Breast epithelium (tissue), 4 donors: ENCODE measurements at places on chromosomes 16 and 17.

GRCh38 chr17:8146381-8147140 lies 5.6 kb downstream of the PER1 start:
- no peaks in the 10 kb centered on the region for H3K27me3 ChIP-seq
- no peak overlapping the region for H3K4me3 ChIP-seq
- H3K4me1 ChIP-seq: peaks cover 6% of the 10 kb centered on the region
- peaks cover 53% of the 10 kb centered on the region for H3K36me3 ChIP-seq
- H3K27ac ChIP-seq: peak overlapping the region; percentile 99

DNA sequence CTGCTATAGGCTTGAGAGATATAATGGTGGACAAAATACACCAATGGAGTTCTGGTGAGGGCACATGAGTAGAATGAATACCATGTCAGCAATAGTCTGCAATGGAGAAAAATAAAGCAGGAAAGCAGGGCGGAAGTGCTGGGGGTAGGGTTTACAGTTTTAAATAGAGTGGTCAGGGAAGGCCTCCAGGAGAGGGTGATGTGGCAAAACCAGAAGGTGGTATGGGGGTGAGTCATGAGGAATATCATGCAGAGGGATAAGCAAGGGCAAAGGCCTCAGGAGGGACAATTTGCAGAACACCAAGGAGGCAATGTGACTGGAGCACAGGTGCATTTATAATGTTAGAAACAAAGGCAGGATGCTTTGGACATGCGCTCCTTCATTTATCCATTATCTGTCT lies 102.0 kb downstream of the ITFG1 start:
- no peak overlapping the region for H3K27ac ChIP-seq
- H3K4me1 ChIP-seq: no peaks in the 10 kb centered on the region
- H3K4me3 ChIP-seq: no peak overlapping the region
- DNase-seq: no peak
- H3K36me3 ChIP-seq: no peaks in the 10 kb centered on the region
- H3K27me3 ChIP-seq: no peaks in the 10 kb centered on the region

GRCh38 chr16:78577630-78578029 lies 478.2 kb downstream of the WWOX start:
- no peak for DNase-seq
- no peak overlapping the region for H3K27ac ChIP-seq
- no peaks in the 10 kb centered on the region for H3K4me1 ChIP-seq
- no peak overlapping the region for H3K4me3 ChIP-seq
- no peaks in the 10 kb centered on the region for H3K36me3 ChIP-seq

- no peak for DNase-seq
- no peaks in the 10 kb centered on the region for H3K4me1 ChIP-seq
- no peaks in the 10 kb centered on the region for H3K36me3 ChIP-seq
- no peaks in the 10 kb centered on the region for H3K27me3 ChIP-seq
Measured at GRCh38 chr17:7711051-7711755, 6.2 kb downstream of the EFNB3 start.

DNA sequence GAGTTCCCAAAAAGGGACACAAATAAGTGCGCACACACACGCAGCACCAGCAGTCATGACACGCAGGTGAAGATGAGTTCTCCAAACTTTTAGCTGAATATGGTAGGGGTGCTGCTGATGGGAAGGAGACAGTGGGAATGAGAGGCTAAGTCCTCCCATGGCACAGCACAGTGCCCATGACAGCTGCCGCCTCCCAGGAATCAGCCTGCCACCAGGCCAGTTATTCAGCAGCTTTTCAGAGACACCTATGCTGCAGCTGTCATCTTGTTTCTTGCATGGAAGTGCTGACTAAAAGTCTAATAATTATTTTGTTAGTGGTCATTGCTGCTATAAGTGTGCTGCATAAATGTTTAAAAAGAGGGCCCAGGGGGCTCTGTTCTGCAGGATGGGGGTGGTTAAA lies 12.2 kb downstream of the WFIKKN2 start:
- no peak for DNase-seq
- no peak overlapping the region for H3K27ac ChIP-seq
- H3K4me3 ChIP-seq: no peak overlapping the region
- no peaks in the 10 kb centered on the region for H3K36me3 ChIP-seq

DNA sequence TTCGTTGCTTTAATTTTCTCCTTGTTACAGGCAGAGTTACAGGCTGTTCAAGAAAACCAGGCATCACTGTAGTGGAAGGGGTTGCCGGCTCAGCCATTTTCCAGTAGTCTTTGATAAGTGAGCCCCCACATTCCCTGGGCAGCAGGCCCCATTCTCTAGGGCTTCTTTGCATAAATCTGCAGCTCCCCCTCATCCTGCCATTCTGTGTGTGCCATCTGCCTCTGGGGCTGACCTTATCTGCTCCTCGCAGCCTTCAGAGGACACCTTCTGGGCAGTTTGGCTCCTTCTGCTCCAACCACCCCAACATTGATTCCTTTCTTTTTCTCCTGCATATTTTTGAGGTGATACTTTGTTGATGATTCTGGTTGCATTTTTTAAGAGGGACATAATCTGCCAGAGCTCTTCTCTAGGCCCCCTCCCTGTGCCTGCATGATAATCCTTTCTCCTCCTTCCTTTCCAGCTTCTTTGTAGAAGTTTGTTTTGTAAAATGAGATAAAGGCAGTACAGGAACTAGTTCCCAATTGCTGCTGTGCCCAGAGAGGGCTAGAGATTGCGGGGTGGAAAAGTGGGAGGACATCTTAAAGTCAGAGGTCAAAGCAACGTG lies 17.1 kb downstream of the RND2 start:
- H3K27ac ChIP-seq: no peak overlapping the region
- no peaks in the 10 kb centered on the region for H3K27me3 ChIP-seq
- H3K4me1 ChIP-seq: no peaks in the 10 kb centered on the region
- DNase-seq: no peak
- no peaks in the 10 kb centered on the region for H3K36me3 ChIP-seq
- no peak overlapping the region for H3K4me3 ChIP-seq

GRCh38 chr17:59753522-59754467 lies 46.3 kb downstream of the VMP1 start:
- H3K4me3 ChIP-seq: no peak overlapping the region
- no peaks in the 10 kb centered on the region for H3K4me1 ChIP-seq
- DNase-seq: no peak
- no peaks in the 10 kb centered on the region for H3K36me3 ChIP-seq
- no peaks in the 10 kb centered on the region for H3K27me3 ChIP-seq

DNA sequence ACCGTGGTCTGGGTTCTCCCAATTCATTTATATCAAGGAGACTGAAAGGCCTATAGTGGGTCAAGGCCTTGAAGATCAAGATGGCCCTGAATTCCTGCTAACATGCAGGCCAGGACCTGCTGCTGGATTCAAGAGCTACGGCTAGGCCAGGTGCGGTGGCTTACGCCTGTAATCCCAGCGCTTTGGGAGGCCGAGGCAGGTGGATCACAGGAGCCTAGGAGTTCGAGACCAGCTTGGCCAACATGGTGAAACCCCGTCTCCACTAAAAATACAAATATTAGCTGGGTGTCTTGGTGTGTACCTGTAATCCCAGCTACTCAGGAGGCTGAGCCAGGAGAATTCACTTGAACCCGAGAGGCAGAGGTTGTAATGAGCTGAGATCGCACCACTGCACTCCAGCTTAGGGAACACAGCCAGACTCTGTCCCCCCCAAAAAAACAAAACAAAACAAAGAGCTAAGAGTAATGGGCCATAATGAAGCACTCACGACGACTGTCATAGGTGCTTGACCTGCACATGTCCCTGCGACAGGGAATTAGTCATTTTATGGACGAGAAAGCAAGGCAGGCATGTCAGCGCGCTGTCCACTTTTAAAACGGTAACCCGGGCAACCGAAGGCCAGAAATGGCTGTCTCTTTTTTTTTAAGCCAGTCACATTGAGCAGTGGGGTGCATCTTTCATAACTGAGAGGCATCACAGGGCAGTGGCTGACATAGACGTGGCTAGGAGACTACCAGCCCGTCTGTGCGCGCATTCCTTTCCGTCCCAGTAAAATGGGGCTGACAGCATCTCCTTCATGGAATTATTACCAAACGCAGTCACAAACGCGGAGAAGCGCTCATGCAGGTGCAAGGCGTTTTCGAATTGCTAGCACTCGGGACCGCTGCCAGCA lies 1.0 kb upstream of the FBRS start:
- peak overlapping the region; percentile 79 for H3K4me3 ChIP-seq
- H3K4me1 ChIP-seq: peaks cover 5% of the 10 kb centered on the region
- DNase-seq: no peak
- H3K36me3 ChIP-seq: no peaks in the 10 kb centered on the region
- H3K27ac ChIP-seq: peak overlapping the region; percentile 97
- no peaks in the 10 kb centered on the region for H3K27me3 ChIP-seq

GRCh38 chr17:77618731-77619130 lies 339.8 kb upstream of the TNRC6C start:
- no peaks in the 10 kb centered on the region for H3K4me1 ChIP-seq
- DNase-seq: no peak
- no peak overlapping the region for H3K27ac ChIP-seq
- H3K4me3 ChIP-seq: no peak overlapping the region
- H3K36me3 ChIP-seq: no peaks in the 10 kb centered on the region

DNA sequence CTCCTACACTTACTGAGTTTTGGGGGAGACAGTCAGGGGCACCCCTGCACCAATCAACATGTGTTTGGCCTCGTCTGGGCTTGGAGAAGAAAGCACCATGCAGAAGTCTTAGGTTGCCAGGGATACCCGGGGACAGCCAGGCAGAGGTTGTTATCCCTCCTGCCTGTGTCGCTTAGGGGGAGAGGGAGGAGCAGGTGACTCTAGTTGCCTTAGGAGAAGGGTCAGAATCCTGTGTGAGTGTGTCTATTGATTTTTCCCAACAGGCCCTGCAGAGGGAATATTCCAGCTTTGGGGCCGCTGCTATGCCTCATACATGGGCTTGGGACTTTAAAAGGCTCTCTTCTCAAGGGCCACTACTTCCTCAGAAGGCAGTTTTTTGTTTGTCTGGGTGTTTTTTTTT lies 89.1 kb downstream of the RGS9 start:
- H3K27ac ChIP-seq: no peak overlapping the region
- H3K4me3 ChIP-seq: no peak overlapping the region
- H3K27me3 ChIP-seq: no peaks in the 10 kb centered on the region
- no peaks in the 10 kb centered on the region for H3K4me1 ChIP-seq
- H3K36me3 ChIP-seq: no peaks in the 10 kb centered on the region

GRCh38 chr17:56908001-56908542 lies 5.8 kb downstream of the TRIM25 start:
- no peaks in the 10 kb centered on the region for H3K27me3 ChIP-seq
- no peak for DNase-seq
- peaks cover 10% of the 10 kb centered on the region for H3K36me3 ChIP-seq
- peaks cover 5% of the 10 kb centered on the region for H3K4me1 ChIP-seq
- H3K4me3 ChIP-seq: no peak overlapping the region

GRCh38 chr17:68871447-68871846 lies 83.7 kb downstream of the ABCA8 start:
- no peaks in the 10 kb centered on the region for H3K27me3 ChIP-seq
- H3K4me1 ChIP-seq: no peaks in the 10 kb centered on the region
- DNase-seq: no peak

GRCh38 chr17:78411241-78411857 lies 32.9 kb downstream of the PGS1 start:
- H3K4me3 ChIP-seq: no peak overlapping the region
- no peaks in the 10 kb centered on the region for H3K36me3 ChIP-seq
- no peaks in the 10 kb centered on the region for H3K27me3 ChIP-seq

DNA sequence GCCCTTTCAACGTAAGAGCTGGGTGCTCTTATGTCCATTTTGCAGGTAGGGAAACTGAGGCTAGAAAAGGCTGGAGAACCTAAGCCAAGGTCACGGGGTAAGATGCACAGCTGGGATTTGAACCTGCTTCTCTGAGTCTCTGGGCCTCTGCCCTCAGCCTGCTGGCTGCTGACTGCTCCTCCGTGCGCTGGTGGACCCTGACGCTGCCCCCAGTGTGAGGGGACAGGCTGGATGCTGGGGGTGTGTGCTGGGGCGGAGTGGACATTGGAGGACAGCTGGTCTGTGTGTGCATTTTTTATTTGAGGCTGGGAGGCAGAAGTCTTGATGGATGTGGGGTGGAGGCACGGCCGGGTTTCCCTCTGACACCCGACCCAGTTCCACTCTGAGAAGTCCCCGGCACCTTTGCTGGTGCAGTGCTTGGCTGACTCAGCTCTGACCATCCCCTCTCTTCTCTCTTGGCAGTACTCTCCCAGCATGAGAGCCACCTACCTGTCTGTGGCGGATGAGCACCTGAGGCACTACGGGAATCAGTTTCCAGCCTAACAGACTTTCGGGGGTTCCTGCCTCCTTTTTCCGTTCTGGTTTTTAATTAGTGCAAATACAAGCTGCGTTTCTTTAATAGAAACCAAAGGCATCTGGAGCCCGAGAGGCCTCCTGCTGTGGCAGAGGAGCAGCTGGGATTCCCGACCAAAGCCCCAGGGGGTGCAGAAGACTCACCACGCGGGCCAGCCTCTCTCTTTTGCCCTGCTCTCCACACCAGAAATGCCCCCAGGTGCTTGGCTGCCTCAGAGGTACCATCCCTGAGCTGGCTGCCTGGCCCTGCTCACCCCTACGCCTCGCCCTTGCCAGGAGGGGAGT lies 14.1 kb upstream of the DNAI2 start:
- no peaks in the 10 kb centered on the region for H3K27me3 ChIP-seq
- no peaks in the 10 kb centered on the region for H3K4me1 ChIP-seq
- H3K36me3 ChIP-seq: no peaks in the 10 kb centered on the region
- no peak overlapping the region for H3K27ac ChIP-seq
- DNase-seq: no peak
- H3K4me3 ChIP-seq: no peak overlapping the region

- no peaks in the 10 kb centered on the region for H3K27me3 ChIP-seq
- H3K4me3 ChIP-seq: no peak overlapping the region
- H3K36me3 ChIP-seq: no peaks in the 10 kb centered on the region
- H3K27ac ChIP-seq: no peak overlapping the region
Measured at GRCh38 chr16:15879255-15879811, 9.1 kb downstream of the CEP20 start.
